Adipocyte (in vitro differentiated cells): ENCODE measurements at places on chromosomes 13 and 19.

- DNase-seq: peak; percentile 42
Measured at GRCh38 chr13:21616205-21616866, 12.4 kb upstream of the MICU2 start.

GRCh38 chr13:51048166-51048461 lies 63.0 kb downstream of the C13orf42 start:
- DNase-seq: peak; percentile 6

GRCh38 chr13:40146611-40147117 lies 491.2 kb downstream of the COG6 start:
- no peak for DNase-seq

- no peak for DNase-seq
Measured at GRCh38 chr13:43933378-43933777, 53.7 kb downstream of the LACC1 start.

- DNase-seq: no peak
Measured at GRCh38 chr19:39237200-39238184, 7.3 kb downstream of the IFNL3 start.

GRCh38 chr19:34041925-34042521 lies 130.3 kb upstream of the LSM14A start:
- DNase-seq: peak; percentile 76
